ENCODE measurements at places on chromosomes 4 and X.

DNA sequence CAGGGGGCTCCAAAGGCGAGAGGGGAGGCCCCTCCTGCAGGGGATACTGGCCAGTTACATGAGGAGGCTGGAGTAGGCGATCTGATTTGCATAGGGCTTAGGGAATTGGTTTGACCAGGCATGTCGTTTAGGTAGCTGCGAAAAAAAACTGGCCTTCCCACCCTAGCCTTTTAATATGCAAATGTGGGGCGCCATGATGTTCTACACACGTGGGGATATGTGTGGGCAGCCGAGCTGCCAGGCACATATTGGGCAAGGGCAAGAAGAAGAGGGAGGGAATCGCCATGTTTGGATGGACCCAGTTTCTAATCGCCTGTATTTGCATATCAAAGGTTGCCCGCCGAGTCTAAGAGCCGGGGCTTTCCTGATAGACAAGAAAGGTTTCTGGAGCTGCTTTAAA lies 121.3 kb downstream of the PRKX start:
- no peak for DNase-seq

GRCh38 chr4:158490629-158491028 lies 31.1 kb upstream of the RXFP1 start:
- DNase-seq, result no peak

GRCh38 chr4:157115613-157116335 lies 39.8 kb downstream of the GLRB start:
- no peak for DNase-seq

DNA sequence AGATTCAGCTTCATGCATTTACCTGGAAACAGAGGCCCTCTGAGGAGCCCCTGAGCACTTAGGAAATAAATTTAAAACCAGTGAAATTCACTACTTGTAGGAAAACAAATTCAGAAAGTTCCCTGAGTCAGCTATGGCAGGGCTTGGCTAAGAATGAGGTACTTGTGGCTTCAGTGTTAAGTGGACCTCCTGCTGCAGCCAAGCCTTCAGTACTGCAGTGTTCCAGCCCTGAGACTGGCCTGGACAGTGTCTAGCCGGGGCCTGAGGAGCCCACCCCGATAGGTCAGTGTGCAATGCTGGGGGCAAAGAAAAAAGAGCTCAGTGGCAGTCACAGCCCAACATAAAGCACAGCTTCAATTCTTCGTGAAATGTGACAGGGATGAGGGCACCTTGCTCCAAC lies 41.9 kb downstream of the F11 start:
- DNase-seq, result no peak

DNA sequence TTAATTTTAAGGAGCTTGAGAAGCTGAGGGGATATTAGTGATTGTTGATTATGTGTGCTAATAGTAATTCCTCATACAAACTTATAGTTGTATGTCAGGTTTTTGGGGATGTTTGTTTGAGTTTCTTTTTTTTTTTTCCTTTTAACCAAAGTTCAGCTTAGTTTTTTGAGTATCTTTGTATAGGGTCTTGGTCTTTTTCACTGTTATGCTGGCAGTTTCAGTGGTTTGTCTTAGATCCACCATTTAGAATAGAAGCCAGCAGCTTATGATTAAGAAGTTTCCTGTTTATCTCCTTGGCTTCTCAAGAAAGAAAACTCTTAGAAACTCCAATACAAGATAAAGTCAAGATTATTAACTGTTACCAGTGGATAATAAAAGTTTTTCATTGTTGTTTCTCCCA lies 16.1 kb downstream of the CPEB2 start:
- DNase-seq, result no peak

GRCh38 chrX:34956916-34957315 lies 14.3 kb downstream of the FAM47B start:
- DNase-seq, result no peak

DNA sequence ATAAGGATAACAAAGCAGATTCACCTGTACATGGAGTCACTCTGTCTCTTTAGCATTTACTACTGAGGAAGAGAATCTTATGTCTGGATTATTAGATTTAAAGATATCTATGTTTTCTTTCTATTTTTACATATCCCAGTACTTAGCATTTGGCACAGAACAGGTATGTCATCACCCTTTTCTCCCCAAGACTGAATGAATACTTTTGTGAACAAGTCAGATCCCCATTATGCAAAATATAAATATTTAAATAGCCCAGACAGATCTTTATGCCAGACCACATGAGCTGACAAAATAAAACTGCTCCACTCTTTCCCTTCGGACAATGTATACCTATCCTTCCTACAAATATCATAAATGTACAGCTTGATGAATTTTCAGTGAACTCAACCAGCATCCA lies 94.5 kb downstream of the CASK start:
- DNase-seq, result no peak

DNA sequence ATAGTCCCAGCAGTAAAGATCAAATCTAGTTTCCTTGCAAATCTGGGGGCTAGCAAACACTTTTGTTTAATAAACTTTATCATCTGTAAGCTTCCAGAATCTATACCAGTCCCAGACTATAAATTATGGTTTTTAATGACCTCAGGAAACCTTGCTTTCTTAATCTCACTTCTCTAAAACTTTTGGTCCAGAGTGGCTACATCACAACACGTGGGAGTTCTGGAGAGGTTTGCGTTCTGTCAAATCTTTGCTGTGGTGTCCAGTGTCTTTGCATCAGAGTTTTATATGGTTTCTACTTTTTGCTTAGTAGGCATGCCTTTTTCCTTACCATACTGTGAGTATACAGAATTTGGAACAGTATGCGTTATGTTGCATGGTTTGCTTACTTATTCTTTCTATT lies 193.9 kb downstream of the ANK2 start:
- DNase-seq, result no peak

DNA sequence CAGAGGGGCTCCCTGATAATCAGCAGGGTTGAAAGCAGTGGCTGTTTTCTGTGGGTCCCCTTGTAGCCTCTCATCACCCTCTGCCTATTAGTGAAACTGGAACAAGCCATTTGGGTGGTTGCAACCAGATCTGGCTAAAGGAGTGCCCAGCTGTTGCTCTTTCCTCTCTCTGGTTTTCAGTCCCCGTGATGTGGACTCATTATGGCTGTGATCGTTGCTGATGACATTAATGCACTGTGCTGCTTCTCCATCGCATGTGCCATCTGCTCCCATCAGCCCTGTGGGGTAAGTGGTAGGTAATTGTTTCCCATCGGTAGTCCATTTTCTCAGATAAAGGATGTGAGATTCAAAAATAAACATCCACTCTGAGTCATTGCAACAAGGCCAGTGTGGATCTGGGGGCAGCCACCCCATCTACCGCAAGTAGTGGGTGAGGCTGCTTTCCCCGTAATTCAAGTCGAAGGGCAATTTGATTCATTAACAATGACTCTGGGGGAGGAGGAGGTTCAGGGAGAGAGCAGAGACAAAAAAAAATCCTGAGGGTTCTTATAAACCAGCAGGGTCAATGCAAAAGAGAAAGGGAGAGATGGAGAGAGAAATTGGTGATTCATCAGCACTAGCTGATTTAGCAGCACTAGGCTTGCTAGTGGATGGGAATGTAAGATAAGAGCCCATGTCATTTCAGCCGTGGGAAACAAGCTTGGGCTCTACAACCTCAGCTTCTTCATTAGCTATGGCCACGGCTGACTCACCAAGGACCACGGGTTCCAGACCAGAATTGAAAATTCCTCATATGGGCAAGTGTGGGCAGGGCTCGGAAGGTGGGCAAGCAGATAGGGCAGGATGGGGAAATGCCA lies 357.8 kb downstream of the MID1IP1 start:
- DNase-seq, result no peak

GRCh38 chrX:135973025-135973547 lies 702 bp downstream of the MMGT1 start:
- no peak for DNase-seq

DNA sequence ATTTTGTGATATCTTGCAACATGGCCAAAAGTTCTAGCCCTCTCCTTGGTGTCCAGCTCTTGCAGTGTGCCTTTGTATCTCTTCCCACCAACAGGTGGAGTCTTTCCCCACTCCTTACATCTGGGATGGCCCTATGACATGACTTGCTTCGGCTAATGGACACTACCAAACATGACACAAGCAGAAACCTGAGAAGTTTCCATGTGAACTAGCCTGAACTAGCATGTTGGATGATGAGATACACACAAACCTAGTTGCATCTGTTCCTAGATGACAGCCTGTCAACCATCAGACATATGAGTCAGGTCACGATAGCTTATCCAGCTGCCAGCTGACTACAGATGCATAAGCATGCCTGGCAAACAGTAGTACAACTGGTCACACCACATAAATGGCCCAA lies 207.5 kb upstream of the FTHL17 start:
- DNase-seq, result no peak

DNA sequence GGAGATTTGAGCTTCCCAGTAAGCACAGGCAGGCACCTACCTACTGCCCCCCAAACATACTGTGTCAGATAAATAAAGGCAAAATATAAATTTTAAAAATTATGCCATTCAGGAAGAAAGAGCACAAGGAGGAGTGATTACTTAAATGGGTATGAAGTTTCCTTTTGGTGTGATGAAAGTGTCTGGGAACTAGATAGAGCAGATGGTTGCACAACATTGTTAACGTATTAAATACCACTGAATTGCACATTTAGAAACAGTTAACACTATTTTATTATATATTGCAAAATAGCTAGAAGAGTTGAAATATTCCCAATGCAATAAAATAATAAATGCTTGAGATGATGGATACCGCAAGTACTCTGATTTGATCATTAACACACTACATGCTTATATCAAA lies 374.7 kb upstream of the FGF13 start:
- no peak for DNase-seq

GRCh38 chrX:153454901-153455550 lies 9.2 kb upstream of the TREX2 start:
- no peak for DNase-seq

DNA sequence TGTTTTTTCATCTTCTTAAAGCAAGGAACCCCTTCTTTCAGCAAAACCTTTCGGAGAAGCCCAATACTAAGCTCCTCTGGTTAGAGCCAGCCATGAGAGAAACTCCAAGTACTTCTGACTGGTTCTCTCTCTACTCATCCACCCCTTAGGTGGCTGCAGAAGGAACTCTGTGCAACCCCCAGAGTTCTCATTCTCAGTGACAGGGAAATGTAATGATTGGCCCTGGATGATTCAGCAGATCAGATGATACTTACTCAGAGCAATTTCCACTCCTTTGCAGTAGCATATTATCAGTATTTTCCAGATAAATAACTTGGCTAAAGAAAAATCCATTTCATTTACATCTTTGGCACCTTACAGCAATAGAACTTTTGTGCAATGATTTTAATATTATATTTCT lies 3.2 kb downstream of the SPP1 start:
- no peak for DNase-seq

DNA sequence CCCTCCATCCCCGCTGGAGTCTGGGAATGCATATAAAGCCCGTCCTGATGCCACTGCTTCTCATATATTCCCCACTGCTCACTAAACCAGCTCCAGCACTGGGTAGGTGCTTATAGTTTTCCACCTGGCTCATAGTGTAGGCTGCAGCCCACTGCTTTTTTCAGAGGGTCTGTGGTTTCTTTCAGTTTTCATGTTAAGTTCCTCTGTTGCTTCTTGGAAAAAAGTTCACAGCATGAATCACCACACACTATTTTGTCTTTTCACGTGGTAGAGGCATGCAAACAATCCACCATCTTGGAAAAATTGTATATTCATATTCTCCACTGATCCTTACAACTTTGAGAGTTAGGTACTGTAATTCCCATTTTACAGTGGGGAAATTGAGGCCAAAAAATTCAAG lies 39.4 kb downstream of the DCLK2 start:
- DNase-seq, result no peak

GRCh38 chrX:139720136-139720535 lies 12.2 kb upstream of the MCF2 start:
- DNase-seq, result no peak

- DNase-seq, result no peak
Observed at GRCh38 chrX:776061-776460, 145.5 kb downstream of the SHOX start.

DNA sequence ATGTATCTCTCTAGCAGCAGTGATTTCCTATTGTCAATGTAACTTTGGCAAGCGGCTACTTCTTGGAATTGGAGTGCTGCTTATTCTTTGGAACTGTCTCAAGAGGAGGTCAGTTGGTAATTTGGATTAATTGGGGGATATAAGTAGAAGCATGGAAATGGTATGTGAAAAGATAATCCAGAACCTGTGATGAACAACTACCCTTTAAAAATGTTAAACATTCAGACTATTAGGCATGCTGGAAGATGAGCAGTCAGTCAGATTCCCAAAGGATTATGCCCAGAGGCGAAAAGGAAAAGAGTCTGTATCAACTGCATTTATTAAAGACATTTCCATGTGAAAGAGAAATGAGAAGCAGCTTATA lies 62.5 kb downstream of the SEC24D start:
- DNase-seq, result no peak

- DNase-seq, result no peak
Observed at GRCh38 chrX:103073467-103073866, 9.5 kb upstream of the BEX1 start.

DNA sequence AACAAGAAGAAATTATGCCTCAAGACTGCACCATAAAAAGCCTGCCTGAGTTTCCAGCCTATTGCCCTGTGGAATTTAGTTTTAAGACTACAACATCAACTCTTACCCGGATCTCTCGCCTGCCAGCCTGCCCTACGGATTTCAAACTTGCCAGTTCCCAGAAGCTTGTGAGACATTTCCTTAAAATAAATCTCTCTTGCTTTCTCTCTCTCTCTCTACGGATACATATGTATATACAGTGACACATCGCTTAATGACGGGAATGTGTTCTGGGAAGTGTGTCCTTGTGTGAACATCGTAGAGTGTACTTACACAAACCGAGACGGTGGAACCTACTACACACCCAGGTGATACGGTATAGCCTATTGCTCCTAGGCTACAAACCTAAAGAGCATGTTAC lies 79.5 kb downstream of the CLNK start:
- no peak for DNase-seq

DNA sequence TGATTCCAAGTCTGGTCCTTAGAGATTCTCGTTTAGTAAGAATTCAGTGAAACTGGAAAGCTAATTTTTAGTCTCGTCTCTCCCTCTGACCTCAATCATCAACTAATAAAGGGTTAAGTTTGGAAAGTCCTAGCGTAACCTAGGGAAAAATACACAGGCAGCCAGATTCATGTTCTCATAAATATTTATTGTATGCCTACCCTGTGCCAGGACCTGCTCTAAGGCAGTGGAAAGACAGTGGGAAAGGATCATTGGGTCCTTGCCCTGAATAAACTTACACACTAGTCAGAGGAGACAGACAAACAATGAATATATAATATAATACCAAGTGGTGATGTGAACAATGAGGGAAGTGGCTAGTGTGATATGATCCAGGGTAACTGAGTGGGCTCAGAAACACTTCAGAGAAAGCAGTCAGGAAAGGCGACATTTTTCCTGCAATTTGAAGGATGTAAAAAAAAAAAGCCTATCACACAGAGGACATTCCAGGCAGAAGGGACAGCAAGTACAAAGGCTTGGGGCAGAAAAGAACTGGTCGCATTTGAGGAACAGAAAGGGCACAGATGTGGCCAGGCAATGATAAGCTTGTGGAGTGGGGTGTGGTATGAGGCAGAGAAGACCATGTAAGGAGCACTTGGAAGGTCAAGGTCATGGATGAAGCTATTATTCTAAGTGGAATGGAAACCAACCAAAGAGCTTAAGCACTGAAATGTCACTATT lies 128.8 kb downstream of the AMELX start:
- DNase-seq, result no peak

- DNase-seq, result no peak
Observed at GRCh38 chr4:158850800-158851644, 82.2 kb downstream of the FNIP2 start.
